ENCODE measurements at places on chromosomes 12 and 14. TPM values are rescaled to one million over a fixed set of nuclear protein-coding genes. Genes with fewer than 3 reads are reported as not detected.

The NKX2-1 gene
- not detected for total RNA-seq

The LBHD2 gene
- not detected for total RNA-seq

The CIROP gene
- total RNA-seq, result not detected

The GLIPR1L1 gene
- total RNA-seq, result not detected

The RAPGEF3 gene
- 26.9 TPM for total RNA-seq

The NUAK1 gene
- total RNA-seq, result 25.7 TPM

The PTHLH gene
- total RNA-seq, result 2.0 TPM

The SLC6A12 gene
- not detected for total RNA-seq

The KRT80 gene
- 5.5 TPM for total RNA-seq

The CLEC4E gene
- total RNA-seq, result not detected

The PSMC6 gene
- total RNA-seq, result 100 TPM

The LMNTD1 gene
- 0.45 TPM for total RNA-seq

The CEBPE gene
- total RNA-seq, result not detected

The A2ML1 gene
- total RNA-seq, result not detected

The CLEC9A gene
- total RNA-seq, result not detected

The BEST3 gene
- total RNA-seq, result 0.09 TPM

The IL31 gene
- total RNA-seq, result not detected

The GPR65 gene
- total RNA-seq, result 0.09 TPM

The SLC6A13 gene
- 0.09 TPM for total RNA-seq

The CD69 gene
- total RNA-seq, result 0.28 TPM

The GSC gene
- 0.09 TPM for total RNA-seq

The TMEM63C gene
- total RNA-seq, result 0.72 TPM

The RASAL1 gene
- not detected for total RNA-seq

The POTEM gene
- not detected for total RNA-seq

The PTPRQ gene
- total RNA-seq, result not detected

The SYCP3 gene
- 0.09 TPM for total RNA-seq

The ST8SIA1 gene
- total RNA-seq, result 0.09 TPM

The INSM2 gene
- not detected for total RNA-seq

The SYNDIG1L gene
- not detected for total RNA-seq

The CYP46A1 gene
- 0.09 TPM for total RNA-seq

The DIABLO gene
- 58.9 TPM for total RNA-seq

The IFNG-AS1 gene
- total RNA-seq, result not detected

The KCNMB4 gene
- total RNA-seq, result 1.0 TPM

The NTN4 gene
- total RNA-seq, result 92.9 TPM

The CLEC2D gene
- 0.99 TPM for total RNA-seq

All from endothelial cell of coronary artery (primary cell).